Stimulated activated CD8-positive, alpha-beta memory T cell treated with anti-CD3 and anti-CD28 coated beads, Interleukin-15, amount 100 ng/mL, for 4 hours (primary cell): ENCODE measurements at places on chromosomes 1 and 21.

- no peak for DNase-seq
Observed at GRCh38 chr1:247865416-247865815, 8.4 kb downstream of the TRIM58 start.

- no peak for DNase-seq
Observed at GRCh38 chr21:42332557-42333317, 17.5 kb upstream of the TFF3 start.

DNA sequence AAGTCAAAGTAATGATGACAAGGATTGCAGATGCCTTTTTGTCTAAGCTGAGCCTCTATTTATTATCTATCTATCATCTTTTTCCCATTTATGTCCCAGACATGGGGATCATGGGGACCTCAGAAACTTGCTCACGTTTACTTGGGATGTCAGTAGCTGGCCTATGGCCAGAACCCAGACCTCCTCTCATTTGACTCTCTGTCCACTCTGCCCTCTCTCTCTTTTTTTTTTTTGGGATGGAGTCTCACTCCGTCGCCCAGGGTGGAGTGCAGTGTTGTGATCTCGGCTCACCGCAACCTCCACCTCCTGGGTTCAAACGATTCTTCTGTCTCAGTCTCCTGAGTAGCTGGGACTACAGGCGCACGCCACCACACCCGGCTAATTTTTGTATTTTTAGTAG is 3.7 kb upstream of the ID3 start:
- DNase-seq = no peak

GRCh38 chr1:155466996-155467395 is 95.6 kb downstream of the ASH1L start:
- DNase-seq = no peak

DNA sequence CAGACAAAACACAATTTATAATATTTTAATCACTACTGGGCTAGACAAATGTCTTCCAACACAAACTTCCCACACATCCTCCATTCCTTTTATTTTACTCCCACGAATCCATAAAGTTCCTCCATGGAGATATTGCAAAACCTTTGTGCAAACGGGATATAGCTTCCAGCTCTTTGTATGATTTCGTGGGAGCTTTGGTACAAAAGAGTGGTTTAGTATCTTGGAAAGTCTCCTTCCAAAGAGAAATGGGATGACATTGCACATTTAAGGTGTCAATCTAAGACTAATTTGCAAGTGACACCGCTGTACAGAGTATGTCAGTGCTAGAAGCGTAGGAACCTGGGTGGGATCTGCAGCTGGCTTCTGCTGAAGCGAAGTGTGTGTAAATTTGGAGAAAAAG is 455.2 kb upstream of the RUNX1 start:
- no peak for DNase-seq

DNA sequence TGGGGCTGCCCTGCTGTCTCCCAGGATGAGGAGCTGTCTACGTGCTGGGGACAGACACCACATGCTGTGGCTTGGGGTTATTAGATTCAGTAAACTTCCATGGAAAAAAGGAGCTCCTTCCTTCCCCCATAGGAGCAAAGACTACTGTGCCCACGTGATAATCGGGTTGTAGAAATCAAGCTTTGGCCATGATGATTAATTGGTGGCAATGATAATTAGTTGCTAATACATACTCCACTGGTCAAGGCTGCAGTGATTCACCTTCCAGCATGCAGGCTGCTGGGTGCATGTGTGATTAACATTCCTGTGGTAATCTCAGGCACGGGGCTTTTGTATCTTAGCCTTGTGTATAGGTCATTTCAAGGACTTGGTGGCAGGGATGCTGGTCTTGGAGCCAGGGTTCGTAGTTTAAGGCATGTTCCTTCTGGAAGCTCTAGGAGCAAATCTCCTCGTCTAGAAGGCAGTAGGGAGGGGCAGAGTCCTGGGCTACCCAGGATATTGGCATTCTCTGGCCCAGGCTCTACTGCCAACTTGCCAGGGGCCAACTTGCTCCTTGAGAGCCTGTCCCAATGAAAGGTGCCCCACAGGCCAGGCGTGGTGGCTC is 41.4 kb downstream of the TMCO4 start:
- no peak for DNase-seq

DNA sequence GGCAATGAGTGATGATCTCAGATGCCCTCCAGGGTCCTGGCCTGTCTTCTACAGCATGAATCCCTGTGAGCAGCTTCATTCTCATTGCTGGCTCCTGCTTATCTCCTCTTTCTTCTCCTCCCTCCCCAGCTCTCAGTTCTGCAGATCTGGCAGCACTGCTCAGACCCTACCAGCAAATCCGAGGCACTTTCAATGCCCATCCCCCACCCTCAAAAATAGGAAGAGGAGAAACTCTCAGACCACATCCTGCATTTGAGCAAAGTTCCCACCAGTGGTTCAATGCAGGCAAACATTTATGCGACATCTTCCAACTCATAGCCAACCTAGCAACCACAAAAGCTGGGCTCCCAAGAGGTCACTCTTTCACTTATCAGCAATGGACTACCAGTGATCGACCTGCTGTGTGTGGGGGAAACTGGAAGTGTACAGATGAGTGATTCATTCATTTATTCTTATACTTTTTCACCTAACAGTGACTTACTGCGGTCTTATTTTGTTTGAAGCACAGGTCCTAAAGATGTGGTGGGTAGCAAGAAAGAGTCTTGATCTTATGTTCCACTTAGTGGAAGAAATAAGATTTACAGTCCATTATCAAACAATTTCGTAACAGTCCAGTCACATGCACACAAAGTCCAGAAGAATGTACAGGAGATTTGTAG is 5.8 kb upstream of the CHI3L2 start:
- no peak for DNase-seq

DNA sequence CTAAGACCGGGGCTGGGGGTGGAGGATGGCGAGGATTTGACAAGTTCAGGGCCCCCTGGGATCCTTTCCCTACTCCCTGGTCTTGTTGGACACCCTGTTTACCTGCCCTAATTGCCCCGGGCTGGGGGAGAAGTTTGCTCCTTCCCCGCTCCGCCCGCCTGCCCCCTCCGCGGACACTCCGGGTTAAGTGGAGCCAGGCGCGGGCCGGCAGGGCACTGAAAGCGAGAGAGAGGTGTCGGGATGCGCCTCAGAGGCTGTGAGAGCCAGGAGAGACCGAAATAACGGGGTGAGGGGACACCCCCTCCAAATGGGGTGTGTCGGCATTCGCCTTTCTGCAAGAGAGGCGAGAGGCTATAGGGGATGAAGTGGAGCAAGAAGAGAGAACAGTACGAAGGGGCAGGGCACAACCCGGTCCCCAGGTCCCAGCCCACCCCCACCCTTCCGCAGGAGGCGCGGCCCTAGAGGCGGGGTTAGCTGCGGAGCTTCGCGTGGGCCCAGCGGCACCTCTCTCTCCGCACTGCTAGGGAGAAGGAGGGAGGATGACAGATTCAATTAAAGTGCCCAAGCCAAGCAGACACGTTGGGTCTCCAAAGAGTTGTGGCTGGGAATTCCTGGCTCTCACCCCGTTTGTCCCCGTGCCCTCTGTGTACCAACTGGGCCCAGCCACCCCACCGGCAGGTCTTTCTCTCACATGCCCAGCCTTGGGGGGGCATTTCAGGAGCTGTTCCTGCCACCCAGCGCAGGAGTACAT is 3.8 kb downstream of the EFNA3 start:
- DNase-seq = no peak
